ENCODE measurements at places on chromosomes 12 and 14. TPM values are rescaled to one million over a fixed set of nuclear protein-coding genes. Genes with fewer than 3 reads are reported as not detected.

MYO1H gene
- polyA plus RNA-seq, result not detected

KRT5 gene
- not detected for polyA plus RNA-seq

CATSPERB gene
- polyA plus RNA-seq, result not detected

TSPAN11 gene
- polyA plus RNA-seq, result 13.4 TPM

GPR84 gene
- polyA plus RNA-seq, result not detected

SDR9C7 gene
- polyA plus RNA-seq, result 1.2 TPM

DNA sequence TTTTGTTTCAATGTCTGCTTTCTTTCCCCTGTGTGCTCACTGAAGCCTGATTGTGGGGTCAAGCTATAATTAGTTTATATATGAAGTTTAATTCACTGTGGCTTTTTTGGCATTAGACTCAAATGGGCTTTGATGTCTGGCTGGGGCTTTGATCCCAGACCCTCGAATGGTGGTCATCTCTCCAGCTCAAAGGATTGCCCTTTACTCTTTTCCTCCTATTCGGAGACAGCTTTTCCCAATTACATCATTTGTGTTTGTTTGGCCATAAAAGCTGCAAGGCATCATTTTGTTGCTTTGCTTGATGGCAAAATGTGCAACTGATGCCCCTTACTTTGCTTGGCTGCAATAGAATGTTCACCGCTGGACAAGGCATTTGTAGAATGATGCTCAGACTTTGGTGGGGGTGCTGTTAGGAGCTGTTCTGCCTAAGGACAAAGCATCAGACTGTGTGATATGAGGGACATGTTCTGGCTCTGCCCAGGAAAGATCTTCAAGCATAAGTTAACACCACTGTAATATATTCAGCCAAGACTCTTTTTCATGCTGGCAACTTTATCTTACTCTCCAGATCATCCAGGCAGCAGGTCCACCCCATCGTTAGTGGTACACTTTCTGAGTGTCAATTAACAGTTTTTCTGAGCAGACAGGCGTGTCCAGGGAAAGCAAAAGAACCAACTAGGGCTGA, 3.2 kb upstream of the DACT1 start:
- no peak for DNase-seq
- no peaks in the 10 kb centered on the region for H3K36me3 ChIP-seq
- H3K27ac ChIP-seq, result peak overlapping the region; percentile 98
- peak overlapping the region; percentile 0 for H3K4me3 ChIP-seq

- no peak overlapping the region for H3K27ac ChIP-seq
- no peaks in the 10 kb centered on the region for H3K27me3 ChIP-seq
- no peak overlapping the region for H3K4me3 ChIP-seq
- no peak for DNase-seq
Observed at GRCh38 chr14:93056840-93057585, 58.7 kb downstream of the ITPK1 start.

DNA sequence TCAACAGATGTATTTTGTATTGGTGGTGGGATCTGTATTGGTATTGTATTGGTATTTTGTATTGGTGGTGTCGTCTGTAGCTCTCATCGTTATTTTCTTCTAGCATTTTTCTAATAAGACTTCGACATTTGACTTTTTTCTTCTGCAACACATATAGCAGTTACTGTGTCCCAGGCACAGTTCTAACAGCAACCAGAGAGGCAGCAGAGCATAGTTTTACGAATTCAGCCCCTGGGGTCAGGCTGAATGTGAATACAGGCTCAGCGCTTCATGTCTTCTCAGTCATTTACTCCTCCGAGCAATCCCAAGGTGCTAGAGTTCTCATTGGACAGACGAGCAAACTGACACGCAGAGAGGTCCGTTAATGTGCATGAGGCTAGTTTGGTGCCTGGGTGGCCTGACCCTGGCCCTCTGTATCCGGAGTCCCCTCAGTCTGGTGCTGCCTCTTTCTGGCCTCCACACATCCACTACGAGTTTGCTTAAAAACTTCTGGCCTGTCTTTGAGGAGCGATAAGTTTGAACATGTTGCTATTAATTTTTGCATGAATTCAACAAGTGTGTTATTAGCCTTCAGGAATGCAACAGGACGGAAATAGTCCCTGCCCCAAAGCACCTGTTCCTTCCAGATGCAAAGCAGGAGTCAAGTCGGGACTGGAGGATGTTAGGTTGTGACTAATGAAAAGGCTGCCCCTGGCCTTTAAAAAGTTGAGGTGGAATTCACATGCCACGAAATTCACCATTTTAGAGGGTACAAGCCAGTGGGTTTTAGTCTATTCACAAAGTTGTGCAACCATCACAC, 87.0 kb downstream of the GLT1D1 start:
- no peak overlapping the region for H3K27ac ChIP-seq
- no peak for DNase-seq
- H3K4me3 ChIP-seq, result no peak overlapping the region
- no peaks in the 10 kb centered on the region for H3K27me3 ChIP-seq
- H3K4me1 ChIP-seq, result no peaks in the 10 kb centered on the region

DNA sequence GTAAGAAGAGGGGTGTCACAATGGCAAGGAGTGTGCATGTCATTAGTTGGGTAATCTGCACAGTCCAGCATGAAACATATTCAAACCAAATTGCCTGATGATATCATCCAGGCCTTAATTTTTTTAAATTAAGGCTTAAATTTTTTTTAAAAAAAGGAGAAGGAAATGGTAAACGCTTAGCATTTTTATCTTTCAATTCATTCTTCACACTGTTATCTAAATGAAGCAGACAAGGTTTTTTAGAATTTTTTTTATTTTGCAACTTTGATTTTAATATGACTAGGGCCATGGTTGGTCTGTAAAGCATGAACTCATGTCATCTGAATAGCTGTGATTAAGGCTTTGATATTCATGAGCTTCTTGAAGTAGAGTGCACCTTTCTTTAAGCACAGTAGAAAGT, 362.5 kb downstream of the SYT1 start:
- H3K4me1 ChIP-seq, result no peaks in the 10 kb centered on the region
- H3K4me3 ChIP-seq, result no peak overlapping the region
- H3K27ac ChIP-seq, result no peak overlapping the region
- H3K27me3 ChIP-seq, result no peaks in the 10 kb centered on the region
- DNase-seq, result no peak

DNA sequence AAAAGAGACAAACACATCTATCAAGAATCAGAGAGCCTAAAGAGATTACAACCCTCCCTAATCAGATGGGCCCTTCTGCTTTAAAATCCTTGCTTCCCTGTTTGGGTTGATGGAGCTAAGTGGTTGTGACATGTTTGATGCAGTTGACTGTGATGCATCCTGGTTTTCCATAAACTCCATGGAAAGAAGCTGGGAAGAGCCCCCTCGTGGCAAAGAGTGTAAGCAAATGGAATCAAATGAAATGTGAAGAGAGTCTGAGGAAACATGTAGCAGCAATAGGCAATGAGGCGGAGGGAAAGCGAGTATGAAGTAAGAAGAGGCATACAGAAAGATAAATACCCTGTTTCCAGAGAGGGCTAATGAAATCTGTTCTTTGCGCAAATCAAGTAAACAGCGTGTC, 70.4 kb upstream of the SLCO1C1 start:
- no peaks in the 10 kb centered on the region for H3K36me3 ChIP-seq
- no peak overlapping the region for H3K27ac ChIP-seq
- H3K27me3 ChIP-seq, result no peaks in the 10 kb centered on the region
- peaks cover 29% of the 10 kb centered on the region for H3K4me1 ChIP-seq
- H3K4me3 ChIP-seq, result no peak overlapping the region
- peak; percentile 69 for DNase-seq

- DNase-seq, result no peak
- H3K27me3 ChIP-seq, result no peaks in the 10 kb centered on the region
- no peaks in the 10 kb centered on the region for H3K4me1 ChIP-seq
- H3K27ac ChIP-seq, result no peak overlapping the region
Observed at GRCh38 chr14:52998376-52999015, 47.6 kb upstream of the FERMT2 start.

GRCh38 chr12:116302166-116303058, 24.9 kb upstream of the MED13L start:
- H3K36me3 ChIP-seq, result no peaks in the 10 kb centered on the region
- H3K27ac ChIP-seq, result no peak overlapping the region
- H3K27me3 ChIP-seq, result no peaks in the 10 kb centered on the region

DNA sequence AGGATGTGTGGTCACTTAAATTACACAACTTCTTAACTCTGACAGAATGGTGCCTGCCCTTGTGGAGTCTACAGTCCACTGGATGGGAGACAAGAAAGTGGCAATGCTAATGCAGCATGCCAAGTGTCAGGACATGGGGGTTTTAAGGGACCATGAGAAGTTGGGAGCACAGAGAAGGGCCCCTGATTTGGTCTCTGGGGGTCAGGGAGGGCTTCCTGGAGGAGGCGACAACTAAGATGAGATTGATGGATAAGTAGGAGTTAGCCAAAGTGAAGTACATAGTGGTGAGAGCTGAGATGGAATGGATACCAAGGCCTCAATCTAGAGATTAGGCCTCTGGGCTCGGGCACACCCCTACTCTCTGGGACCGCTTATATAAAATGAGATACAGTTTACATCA, 236.7 kb downstream of the CHST11 start:
- H3K27me3 ChIP-seq, result no peaks in the 10 kb centered on the region
- DNase-seq, result no peak
- no peaks in the 10 kb centered on the region for H3K36me3 ChIP-seq
- H3K4me1 ChIP-seq, result peaks cover 10% of the 10 kb centered on the region
- H3K27ac ChIP-seq, result no peak overlapping the region

DNA sequence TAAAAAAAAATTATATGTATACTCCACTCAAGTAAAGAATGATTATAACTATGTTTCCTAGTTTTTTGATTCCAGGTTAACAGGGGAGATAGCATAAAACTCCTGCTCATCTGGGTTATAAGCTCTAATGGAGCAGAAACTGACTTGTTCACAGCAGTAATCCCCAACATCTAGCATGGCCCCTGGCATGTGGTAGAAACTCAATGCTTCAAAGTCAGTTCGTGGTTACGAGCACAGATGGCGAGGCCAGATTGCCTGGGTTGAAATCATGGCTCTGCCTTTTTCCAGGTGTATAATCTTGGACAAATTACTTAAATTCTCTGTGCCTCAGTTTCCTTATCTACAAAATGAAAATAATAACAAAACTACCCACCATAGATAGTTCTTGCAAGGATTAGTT, 183.8 kb downstream of the TTC7B start:
- H3K27me3 ChIP-seq, result no peaks in the 10 kb centered on the region
- no peaks in the 10 kb centered on the region for H3K36me3 ChIP-seq
- no peak overlapping the region for H3K4me3 ChIP-seq
- H3K27ac ChIP-seq, result no peak overlapping the region
- DNase-seq, result no peak

GRCh38 chr12:64452559-64453329, 824 bp downstream of the TBK1 start:
- peak; percentile 13 for DNase-seq
- peak overlapping the region; percentile 97 for H3K4me3 ChIP-seq
- H3K27me3 ChIP-seq, result no peaks in the 10 kb centered on the region

DNA sequence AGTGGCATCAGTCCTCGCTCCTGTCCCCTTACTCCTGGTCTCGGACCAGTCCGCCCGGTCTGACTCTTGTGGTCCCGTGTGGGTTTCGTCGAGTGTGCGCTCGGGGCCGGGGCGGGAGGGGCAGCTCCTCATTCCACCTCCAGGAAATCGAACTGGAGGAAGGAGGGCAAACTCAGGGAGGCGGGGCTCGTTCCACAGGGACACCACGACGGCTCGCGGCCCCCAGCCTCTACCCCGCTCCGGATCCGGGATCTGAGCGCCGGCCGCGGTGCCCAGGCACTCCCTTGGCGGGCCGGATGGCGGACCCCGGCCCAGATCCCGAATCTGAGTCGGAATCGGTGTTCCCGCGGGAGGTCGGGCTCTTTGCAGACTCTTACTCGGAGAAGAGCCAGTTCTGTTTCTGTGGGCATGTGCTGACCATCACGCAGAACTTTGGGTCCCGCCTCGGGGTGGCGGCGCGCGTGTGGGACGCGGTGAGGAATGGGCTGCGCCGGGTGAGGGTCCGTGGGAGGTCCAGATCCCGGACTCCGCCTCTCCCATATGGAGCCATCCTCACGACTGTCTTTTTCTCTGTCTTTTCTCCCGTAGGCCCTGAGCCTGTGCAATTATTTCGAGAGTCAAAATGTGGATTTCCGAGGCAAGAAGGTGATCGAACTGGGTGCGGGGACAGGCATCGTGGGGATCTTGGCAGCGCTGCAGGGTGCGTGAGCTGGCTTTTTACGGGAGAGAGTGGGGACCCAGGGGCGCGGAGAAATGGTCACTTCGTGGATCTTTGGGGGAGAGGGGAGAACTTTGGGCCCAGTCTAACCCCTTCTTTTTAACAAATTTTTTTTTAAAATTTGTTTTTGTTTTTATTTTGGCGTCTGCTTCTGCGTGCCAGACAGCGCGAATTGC, at the start of gene EEF1AKMT3:
Gene EEF1AKMT3, plus strand, starts transcription at position 186 of the 894 bp plus-strand sequence. Its CDS starts 111 bp downstream, at position 297.
- H3K36me3 ChIP-seq, result no peaks in the 10 kb centered on the region
- H3K4me1 ChIP-seq, result peaks cover 4% of the 10 kb centered on the region

DNA sequence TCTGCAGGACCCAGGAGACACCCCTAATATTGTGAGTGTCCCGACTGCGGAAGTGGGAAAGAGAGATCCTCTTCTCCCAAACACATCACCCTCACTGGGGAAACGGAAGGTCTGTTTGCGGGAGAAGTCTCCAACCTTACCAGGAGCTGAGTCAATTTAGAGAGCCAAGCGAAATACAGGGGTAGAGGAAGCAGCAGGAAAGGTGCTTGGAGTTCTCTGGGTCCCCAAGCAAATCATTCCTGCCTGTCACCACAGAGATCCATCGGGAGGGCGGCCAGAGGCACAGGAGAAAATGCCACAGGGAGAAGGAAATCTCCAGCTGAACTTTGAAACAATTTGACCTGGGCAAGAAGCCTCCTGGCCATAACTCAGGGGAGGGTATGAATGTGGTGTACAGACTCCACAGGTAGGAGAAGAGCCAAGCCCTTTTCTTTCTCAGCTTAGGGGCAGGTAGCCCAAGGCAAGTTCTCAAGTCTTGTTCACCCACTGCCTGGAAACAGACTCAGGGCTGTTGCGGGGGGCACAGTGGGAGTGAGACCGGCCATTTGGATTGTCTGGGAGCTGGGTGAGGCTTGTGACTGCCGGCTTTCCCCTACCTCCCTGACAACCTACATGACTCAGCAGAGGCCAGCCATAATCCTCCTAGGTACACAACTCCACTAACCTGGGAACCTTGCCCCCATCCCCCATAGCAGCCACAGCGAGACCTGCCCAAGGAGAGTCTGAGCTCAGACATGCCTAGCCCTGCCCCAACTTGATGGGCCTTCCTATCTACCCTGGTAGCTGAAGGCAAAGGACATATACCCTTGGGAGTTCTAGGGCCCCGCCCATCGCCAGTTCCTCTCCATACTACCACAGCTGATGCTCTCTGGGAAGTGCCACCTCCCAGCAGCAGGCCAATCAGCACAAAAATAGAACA, 211.9 kb upstream of the ARHGAP5 start:
- DNase-seq, result no peak
- no peak overlapping the region for H3K27ac ChIP-seq
- no peak overlapping the region for H3K4me3 ChIP-seq
- no peaks in the 10 kb centered on the region for H3K4me1 ChIP-seq

GRCh38 chr12:76020281-76020680, 11.3 kb downstream of the PHLDA1 start:
- peaks cover 7% of the 10 kb centered on the region for H3K4me1 ChIP-seq
- H3K27ac ChIP-seq, result no peak overlapping the region
- H3K27me3 ChIP-seq, result no peaks in the 10 kb centered on the region
- no peak overlapping the region for H3K4me3 ChIP-seq
- DNase-seq, result peak; percentile 75

- peaks cover 42% of the 10 kb centered on the region for H3K4me1 ChIP-seq
- peak; percentile 31 for DNase-seq
- H3K4me3 ChIP-seq, result no peak overlapping the region
- no peaks in the 10 kb centered on the region for H3K36me3 ChIP-seq
- no peaks in the 10 kb centered on the region for H3K27me3 ChIP-seq
Observed at GRCh38 chr12:92469837-92470236, 233.0 kb upstream of the PLEKHG7 start.

Data from cardiac muscle cell (in vitro differentiated cells and primary cell).